ENCODE measurements at places on chromosomes 13 and 19.

- no peak for DNase-seq
Measured at GRCh38 chr13:113620036-113620796, 35.7 kb downstream of the TFDP1 start.

GRCh38 chr13:99033814-99034213 is 56.0 kb upstream of the DOCK9 start:
- no peak for DNase-seq

DNA sequence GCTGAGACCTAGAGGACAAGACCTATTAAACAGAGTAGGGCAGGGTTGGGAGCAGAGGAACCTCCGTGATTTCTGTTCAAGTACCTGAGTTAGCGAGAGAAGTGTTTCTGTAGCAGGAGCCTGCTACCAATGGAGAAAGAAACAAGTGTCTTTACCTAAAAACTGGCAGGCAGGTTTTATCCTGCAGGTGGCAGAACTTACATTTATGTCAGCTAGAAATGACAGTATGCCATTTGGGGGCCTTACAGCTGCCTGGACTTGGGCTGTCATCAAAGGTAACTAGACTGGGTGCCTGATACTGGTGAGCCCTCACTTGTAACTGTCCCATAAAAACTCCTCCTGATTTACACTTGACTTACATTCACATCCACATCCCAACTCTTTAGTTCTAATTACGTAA is 185.3 kb upstream of the MIR17HG start:
- no peak for DNase-seq

- no peak for DNase-seq
Measured at GRCh38 chr19:43984687-43985000, 656 bp downstream of the ZNF155 start.

- DNase-seq: no peak
Measured at GRCh38 chr13:73935991-73936390, 198.2 kb downstream of the KLF12 start.

- peak; percentile 70 for DNase-seq
Measured at GRCh38 chr19:1074544-1075283, 7.7 kb downstream of the ARHGAP45 start.

- peak; percentile 89 for DNase-seq
Measured at GRCh38 chr19:52171321-52172169, at the start of gene ZNF836. Gene ZNF836 (minus strand): TSS chr19:52171621. CDS start chr19:52168072, 3,549 bp downstream.

DNA sequence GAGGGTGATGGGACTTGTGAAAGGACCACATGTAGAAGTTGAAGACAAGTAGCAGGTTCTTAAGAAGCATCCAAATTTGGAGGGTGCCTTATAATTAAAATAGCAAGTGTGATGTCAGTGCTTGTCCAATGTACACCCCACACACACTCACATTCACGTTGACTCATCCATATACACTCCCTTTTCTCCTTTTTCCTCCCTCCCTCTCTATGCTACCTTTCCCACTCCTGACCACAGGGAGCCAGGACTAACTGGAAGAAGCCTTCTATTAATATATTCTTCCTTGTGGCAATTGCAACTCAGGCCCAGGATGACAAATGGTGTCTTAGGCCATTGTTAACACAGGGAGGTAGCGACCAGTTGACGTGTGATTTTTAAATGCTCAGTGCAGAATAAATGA is 16.3 kb upstream of the GPR183 start:
- DNase-seq: no peak

- DNase-seq: no peak
Measured at GRCh38 chr19:19530423-19530804, 1.7 kb downstream of the YJEFN3 start.

DNA sequence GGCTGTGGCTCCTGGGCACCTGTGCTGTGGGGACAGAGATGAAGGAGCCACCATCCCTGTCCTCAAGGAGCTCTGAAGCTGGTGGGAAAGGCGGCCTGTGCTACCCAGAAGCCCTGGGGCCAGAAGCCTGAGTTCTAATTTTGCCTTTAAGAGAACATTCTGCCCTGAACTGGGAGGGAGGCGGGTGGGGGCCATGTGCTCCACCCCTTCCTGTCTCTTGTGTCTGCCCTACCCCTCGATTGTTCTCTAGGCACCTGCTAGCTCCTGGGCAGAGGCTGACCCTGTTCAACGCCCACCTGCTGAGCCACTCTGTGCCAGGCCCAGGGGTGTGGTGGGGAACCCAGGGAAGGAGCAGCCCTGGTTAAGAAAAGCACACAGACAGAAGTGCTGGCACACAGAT is 5.9 kb downstream of the TRAPPC6A start:
- DNase-seq: no peak

DNA sequence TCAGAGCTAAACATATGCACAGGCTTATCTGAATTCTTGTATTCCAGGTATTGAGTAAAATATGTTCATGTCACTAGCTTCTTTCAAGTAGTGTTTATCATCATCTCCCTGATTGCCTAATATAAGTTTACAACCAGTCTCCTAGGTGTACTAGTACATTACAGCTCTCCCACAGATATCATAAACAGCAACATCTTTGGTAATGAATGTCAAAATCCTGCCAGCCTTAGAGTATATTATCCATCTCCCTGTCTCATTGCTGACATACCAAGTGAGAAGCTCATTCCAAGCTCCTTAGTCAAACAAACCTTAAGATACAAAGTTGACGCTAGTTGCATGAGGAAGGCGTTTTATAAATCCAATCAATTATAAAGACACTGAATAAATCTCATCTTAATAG is 689.1 kb upstream of the GPC6 start:
- DNase-seq: no peak

- DNase-seq: no peak
Measured at GRCh38 chr19:4414800-4415321, 12.4 kb downstream of the CHAF1A start.

- DNase-seq: no peak
Measured at GRCh38 chr13:45303866-45304265, 37.1 kb downstream of the TPT1 start.

GRCh38 chr19:4524808-4525562 is 6.7 kb upstream of the PLIN4 start:
- peak; percentile 28 for DNase-seq

DNA sequence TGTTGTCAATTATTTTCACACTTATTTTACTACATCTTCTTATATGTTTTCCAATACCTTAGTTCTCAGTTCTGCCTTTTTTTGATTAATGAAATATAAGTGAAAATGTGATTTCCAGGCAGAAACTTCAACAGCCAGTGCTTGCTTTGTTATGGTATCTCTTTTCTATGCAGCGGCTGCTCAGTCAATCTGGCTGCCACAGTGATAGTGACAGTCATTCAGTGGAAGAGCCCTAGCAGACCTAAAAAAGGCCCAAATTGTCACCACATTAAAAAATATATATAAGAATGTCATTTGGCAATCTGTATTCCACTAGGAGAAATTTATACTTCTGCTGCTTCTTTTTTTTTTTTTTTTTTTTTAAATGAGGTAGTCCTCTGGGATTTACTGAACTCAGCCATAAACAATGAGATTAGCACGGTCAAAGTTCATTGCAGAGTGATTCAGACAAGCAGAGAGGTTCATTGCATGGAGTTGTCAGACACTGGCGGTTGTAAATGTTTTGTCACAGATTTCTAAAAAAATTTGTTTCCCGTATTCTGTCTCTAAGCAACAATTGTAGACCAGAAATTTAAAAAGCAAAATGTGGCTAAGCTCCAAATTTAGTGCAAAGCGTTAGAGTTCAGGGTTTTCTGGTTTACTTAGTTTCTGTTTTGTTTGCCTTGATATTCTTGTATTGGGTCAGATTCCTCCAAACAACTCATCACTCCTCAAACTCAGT is 94.7 kb upstream of the PRR20A start:
- no peak for DNase-seq

- no peak for DNase-seq
Measured at GRCh38 chr13:108313382-108313781, 43.9 kb downstream of the TNFSF13B start.

DNA sequence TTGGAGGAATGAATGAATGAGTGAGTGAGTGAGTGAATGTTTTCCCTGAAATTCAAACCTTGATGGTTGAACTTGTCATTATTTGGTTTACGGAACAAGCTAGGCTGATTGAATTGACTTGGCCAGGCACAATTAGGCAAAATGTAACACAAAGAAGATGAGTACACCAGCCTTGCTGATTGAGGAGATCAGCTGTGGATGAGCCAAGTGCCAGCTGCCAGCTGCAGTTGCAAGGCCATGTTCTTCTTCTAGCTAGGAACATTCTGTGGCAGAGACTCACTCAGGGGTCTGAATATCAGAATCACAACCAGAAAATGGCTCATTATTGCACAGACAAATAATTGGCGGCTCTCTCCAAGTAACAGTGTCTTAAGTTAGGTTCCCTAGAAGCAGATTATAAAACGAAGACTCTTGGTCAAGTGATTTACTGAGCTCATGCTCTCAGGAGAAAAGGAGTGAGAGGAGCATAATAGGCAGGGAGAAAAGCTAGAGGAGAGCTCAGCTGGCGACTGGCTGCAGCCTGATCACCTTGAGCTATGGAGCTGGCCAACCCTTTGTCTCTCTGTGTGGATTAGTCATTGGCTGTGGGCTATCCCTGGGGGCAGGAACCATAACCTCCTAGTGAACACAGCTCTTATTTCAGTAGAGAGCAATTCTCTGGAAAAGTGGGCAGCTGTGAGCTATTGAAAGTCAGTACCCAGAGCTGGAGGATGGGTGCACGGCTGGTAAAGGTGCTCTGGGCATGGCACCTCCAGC is 225.3 kb upstream of the SERP2 start:
- no peak for DNase-seq

GRCh38 chr13:66212511-66212910 is 1017.6 kb downstream of the PCDH9 start:
- DNase-seq: no peak

- no peak for DNase-seq
Measured at GRCh38 chr13:83794583-83794982, 87.7 kb downstream of the SLITRK1 start.

GRCh38 chr13:78714717-78715116 is 55.8 kb upstream of the OBI1 start:
- DNase-seq: no peak

GRCh38 chr13:52850396-52851136 is 2.1 kb upstream of the PCDH8 start:
- peak; percentile 54 for DNase-seq

- DNase-seq: no peak
Measured at GRCh38 chr19:41328157-41328841, 18.3 kb downstream of the CCDC97 start.

All from tibial nerve (tissue), 4 donors.